ENCODE measurements at places on chromosomes 11 and 22.

DNA sequence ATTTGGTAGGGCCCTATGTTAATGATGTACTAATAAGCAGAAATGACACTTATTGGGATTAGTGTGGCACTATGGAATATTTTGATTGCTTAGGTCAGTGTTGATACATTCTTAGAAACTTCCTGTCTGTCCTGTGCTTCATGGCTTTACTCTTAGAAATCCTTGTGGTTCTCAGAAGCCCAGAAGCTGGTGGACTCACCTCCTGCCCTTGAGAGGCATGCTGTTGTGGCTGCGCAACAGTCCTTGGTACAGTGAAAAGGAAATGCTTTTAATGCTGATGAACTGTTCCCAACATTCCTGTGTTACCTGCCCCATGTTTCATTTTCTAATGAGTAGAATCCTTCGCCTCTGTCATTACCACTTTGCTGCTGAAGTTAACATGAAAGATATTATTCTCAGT, 52.4 kb upstream of the MYO18B start:
- DNase-seq, result no peak

DNA sequence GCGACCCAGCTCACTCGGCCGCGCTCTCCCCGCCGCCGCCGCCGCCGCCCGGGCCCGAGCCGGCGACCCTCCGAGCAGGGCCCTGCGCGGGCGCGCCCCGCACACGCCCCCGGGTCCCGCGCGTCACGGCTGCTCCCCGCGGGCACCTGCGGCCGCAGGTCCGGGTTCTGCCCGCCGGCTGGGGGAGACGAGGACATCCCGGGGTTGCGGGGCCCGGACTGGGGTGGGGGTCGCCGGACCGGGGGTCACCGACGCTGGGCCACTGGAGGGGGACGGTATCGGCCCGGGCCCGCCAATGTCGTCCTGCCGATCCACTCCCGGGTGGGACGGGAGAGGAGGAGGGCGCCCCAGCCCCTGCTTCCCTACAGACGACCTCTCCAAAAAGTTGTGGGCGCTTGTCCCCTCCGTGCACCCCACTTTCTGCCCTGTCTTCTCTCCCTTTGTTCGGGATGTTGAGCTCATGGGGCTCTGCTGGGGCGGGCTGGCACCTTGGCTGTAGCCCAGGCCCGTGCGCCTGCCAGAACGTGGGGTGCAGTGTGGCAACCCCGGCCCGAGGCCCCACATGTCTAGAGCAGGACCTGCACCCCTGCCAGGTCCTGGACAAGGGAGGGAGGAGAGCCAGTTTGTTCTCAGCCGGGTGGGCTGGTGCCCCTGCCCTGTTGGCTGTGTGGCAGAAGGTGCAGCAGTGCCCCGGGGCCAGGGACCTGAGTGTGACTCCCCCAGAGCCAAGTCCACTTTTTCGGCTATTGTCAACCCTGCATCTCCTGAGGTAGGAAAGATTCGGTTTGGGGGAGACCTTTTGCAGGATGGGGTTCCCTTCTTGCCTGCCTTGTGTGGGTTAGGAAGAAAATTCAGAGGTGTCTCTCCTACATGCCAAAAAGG, 40.2 kb upstream of the CELSR1 start:
- no peak for DNase-seq

- DNase-seq, result no peak
These were observed 612 bp upstream of the BIRC2 start for GRCh38 chr11:102346456-102346747.

DNA sequence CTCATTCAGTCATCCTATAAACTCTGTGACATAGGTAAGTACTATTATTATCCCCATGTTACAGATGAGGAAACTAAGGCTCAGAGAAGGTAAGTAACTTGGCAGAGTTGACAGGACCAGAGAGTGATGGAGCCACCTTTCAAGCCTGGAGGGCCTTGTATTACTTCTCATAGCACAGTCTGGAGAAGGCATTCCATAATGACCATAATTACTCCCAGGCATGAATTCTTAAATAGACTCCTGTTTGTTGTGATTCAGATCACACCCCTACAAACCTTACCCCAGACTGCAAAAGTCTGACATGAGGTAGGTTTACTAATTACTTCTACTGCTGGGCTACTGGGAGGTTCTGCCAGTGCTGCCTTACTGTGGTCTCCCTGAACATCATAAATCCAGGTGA, 77.0 kb downstream of the CD44 start:
- no peak for DNase-seq

DNA sequence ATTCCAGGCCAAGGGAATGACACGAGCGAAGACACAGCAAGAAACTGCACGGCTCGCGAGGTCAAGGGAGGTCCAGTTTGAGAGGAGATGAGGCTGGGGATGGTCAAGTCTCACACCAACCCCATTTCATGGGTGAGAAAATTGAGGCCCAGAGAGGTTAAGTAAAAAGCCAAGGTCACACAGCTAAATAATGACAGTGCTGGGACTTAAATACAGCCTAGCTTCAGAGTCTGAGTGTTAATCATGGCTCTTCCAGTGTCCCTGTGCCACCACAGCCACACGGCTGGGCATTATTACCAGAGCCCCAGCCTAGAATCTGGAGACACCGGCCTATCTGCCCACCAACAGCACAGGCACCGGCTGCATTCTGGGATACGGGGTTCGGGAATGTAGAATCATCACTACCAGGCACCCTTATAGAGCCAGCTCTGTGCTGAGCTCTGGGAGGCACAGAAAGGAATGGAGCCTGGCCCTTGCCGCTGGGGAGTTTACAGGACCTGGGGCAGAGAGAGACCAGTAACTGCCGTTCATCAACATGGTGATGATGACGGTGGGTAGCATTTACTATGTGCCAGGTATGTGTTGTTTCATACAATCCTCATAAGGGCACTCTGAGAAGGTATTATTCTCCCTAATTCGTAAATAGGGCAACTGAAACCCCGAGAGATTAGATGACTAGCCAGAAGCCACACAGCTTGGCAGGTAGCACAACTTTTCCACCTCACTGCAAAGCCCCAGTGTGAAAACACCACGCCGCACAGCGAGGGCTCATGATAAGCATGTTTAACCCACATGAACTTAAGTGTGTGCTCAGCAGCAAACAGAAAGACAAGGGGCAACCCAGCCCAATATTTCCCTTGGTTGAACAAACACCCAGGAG, 51.8 kb downstream of the CD6 start:
- DNase-seq, result no peak

GRCh38 chr11:69446108-69446507, 35.4 kb upstream of the LINC01488 start:
- no peak for DNase-seq

All from SK-N-MC (cell line).